EH (cell line): ENCODE measurements at places on chromosomes 3 and 15.

DNA sequence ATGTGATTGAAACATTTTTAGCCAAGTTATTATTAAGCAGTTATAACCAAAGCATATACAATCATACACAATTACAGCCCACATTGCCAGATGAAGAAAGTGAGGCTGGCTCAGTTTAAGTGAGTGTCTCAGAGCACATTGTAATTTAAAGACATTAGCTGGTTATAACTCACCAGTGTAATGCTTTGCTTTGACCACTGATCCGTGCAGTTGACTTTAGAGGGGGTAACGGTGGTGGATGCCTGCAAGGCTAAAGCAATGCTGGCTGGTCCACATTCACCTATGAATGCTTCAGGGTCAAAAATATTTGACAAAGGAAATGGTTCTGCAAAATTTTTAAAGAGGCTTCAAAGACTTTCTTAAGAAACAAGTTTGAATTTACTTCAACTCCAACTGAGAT lies 1.2 kb downstream of the C3orf85 start:
- DNase-seq, result no peak

- no peak for DNase-seq
Measured at GRCh38 chr15:63968700-63969099, 77.6 kb downstream of the DAPK2 start.

GRCh38 chr15:65827065-65827464 lies 35.0 kb upstream of the DENND4A start:
- peak; percentile 20 for DNase-seq

DNA sequence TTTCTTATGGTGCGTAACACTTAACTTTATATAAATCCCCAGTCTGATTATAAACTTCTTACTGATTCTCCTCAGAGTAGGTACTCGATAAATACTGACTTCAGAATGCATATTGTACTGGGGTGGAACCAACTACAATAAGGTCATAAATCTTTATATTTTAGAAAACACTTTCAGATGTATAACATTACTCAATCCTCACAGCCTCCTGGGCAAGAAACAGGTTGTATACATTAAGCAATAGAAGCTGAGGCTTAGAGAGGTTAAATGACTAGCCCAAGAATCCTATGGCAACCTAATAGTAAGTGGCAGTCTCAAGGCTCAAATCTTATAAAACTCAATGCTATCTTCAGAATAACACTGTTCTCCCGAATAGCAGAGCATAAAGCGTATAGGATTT lies 9.1 kb downstream of the VPS13C start:
- DNase-seq, result no peak

DNA sequence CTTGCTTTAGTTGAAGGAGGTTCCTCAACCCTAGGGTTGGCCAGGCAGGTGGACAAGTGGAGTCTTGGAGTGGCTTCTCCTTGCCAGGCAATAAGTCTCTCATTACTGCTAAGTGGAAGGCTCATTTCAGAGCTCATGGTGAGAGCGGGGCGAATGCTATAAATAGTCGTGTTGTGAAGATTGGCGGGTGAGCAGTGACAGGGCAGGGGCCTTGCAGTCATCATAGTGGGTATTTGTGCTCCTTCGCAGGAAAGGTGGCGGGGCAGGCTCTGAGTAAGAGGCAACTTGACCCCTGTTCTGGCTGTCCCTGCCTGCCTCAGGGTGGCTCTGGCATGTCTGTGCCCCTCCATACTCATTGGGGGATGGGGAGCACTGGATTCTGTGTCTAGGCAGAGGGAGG lies 8.7 kb upstream of the GRM2 start:
- no peak for DNase-seq

DNA sequence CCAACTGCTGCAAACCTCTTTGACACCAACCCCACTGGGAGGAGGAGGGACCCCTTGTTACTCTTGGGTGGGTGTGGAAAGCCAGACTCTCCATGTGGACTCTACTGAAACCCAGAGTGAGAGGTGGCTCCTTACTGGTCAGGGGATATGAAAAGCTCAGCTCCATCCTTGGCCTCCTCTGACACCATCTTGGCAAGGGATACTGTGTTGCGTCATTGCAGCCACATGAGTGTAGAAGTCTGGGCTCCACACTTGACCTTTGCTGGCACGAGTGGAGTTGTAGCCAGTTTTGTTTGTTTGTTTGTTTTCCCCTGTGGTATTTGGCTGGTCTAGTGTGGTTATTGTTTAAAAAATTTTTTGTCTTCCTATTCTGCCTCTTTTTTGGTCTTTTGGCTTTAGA lies 289.1 kb downstream of the GAP43 start:
- no peak for DNase-seq

GRCh38 chr15:63484433-63485186 lies 19.8 kb upstream of the USP3 start:
- DNase-seq, result no peak

- DNase-seq, result no peak
Measured at GRCh38 chr3:37542331-37542730, 319.3 kb upstream of the CTDSPL start.

DNA sequence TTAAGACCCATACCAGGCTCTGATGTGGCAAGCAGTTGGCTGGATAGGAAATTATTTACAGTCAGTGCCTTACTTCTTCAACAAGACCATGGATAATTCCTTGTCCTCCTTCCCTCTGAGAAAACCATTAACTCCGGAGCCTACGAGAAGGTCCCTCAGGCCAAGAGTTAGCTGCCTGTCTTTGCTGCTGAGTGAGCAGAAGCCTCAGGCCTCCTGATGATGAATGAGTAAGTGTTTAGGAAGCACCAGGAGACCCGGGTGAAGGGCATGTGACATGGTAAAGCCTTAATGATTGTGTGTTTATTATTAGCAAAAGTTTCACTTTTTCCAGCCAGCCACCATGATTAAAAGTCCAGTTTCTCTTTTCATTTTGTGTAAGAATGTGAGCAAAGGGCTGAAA lies 174.9 kb upstream of the TOPAZ1 start:
- DNase-seq, result peak; percentile 70

GRCh38 chr3:76943058-76943457 lies 96.8 kb upstream of the ROBO2 start:
- no peak for DNase-seq

DNA sequence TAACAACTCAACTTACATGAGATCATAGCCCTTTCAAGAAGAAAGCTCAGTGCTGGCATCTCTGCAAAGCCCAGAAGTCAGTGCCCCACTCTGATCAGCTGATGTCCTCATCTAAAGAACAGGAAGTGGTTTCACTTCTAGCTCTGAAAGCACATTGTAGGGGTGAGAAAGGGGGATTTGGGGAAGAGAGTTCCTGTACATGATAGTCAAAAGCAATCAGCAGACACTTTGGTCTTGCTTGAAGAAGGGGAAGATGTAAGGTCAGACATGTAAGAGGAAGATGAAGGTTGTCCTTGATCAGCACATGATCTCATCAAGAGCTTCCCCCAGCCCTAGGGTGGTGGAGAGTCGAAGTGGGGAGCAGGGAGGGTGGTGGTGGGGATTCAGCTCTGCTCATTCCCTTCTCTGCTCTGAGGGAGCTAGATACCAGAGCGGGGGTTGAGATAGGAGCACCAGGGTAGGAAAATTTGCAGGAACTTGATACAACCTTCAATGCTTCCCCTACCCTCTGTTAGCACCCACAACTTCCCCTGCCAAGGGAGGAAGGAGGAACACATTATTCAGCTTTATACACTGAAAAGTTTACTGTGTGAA lies 76.4 kb upstream of the ETV5 start:
- no peak for DNase-seq

DNA sequence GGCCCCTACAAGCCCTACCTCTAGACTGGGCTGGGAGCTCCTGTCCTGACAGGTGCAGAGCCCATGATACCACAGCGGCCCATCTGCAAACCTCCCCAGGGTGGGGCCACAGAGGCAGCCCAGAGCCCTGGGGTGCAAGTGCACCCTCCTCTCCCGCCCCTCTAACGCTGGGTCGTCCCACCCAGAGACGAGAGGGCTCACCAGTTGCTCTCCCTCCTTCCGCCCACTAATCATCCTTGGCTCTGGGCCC lies 742 bp downstream of the TNK2 start:
- no peak for DNase-seq

DNA sequence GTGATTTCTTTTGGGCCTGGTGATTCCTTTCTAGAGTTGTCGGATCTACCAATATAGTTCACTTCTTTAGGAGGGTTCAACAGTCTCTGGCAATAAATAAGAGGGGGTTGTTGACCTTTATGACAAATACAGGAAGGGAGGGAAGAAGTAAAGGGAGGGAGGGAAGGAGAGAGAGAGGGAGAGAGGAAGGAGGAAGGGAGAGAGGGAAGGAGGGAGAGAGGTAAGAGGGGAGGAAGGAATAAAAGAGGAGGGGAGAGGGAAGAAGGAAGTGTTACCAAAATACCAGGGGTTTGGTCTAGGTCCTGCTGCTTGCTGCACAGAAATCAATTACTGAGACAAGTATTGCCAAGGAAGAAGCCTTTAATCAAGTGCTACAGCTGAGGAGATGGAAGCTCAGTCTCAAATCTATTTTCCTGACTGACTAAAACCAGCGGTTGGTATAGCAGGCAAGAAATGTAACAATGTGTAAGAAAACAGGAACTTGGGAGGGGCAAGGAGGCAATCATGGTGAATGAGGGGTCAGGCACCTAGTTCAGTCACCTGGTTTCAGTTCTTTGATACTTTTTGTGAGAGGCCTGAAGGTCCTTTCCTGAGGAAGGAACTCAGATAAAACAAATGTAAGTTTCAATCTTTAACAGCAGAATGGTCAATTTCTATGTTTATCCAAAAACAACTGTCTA lies 14.1 kb upstream of the TMEM40 start:
- DNase-seq, result no peak

DNA sequence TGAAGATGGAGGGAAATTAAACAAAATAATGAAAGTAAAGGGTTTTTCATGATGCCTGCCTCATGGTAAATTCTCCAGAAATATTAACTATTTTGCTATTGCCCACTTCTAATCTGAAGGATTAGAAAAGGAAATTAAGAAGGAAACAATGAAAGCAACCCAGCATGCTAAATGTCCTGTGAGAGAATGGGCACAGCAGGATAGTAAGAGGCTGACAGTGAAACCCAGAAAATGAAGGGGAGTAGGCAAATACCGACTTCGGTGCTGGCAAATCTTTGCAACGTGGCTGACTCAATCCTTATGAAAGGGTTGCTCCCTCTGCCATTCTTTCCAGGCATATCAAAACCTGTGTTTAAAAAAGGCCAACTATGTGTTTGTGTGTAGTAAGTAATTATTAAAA lies 147.5 kb upstream of the SYNPR start:
- DNase-seq, result no peak

DNA sequence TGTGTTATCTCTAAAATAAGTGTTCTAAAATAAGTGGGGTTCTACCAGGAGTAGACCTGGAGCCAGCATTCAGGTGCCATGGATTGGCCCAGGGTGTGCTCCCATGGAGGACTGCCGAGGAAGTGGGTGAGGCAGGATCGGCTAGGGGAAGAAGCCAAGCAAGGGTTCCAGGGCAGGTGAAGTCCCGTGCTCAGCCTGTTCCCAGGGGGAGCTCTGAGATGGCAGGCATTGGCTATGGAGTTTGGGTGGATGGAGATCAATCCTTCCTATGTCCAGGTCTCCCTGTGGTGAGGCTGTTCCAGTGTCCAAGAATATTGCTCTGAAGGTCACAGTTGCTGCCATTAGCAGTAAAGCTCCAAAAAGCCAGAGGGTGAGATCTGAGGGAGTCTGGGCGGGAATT lies 46.9 kb upstream of the ITGA11 start:
- no peak for DNase-seq

DNA sequence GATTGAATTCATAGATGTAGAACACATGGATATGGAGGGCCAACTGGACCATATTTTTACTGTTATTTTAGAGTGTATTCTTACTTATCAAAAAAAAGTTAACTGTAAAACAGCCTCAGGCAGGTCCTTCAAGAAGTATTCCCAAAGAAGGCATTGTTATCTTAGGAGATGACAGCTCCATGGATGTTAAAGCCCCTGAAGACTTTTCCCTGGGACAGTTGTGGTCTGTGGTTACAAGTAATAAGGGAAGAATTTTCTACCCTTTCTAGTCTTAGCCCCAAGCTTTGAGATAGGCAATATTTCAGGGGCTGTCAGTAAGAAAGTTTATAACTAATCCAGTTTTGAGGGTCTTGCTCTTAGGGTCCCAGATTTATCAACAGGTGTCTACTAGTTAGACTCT lies 62.5 kb downstream of the LRRC49 start:
- DNase-seq, result peak; percentile 90

- no peak for DNase-seq
Measured at GRCh38 chr15:29712149-29712885, 110.0 kb downstream of the TJP1 start.

GRCh38 chr3:179196098-179196497 lies 47.9 kb downstream of the PIK3CA start:
- DNase-seq, result peak; percentile 84

GRCh38 chr3:37603722-37604121 lies 258.0 kb upstream of the CTDSPL start:
- no peak for DNase-seq

DNA sequence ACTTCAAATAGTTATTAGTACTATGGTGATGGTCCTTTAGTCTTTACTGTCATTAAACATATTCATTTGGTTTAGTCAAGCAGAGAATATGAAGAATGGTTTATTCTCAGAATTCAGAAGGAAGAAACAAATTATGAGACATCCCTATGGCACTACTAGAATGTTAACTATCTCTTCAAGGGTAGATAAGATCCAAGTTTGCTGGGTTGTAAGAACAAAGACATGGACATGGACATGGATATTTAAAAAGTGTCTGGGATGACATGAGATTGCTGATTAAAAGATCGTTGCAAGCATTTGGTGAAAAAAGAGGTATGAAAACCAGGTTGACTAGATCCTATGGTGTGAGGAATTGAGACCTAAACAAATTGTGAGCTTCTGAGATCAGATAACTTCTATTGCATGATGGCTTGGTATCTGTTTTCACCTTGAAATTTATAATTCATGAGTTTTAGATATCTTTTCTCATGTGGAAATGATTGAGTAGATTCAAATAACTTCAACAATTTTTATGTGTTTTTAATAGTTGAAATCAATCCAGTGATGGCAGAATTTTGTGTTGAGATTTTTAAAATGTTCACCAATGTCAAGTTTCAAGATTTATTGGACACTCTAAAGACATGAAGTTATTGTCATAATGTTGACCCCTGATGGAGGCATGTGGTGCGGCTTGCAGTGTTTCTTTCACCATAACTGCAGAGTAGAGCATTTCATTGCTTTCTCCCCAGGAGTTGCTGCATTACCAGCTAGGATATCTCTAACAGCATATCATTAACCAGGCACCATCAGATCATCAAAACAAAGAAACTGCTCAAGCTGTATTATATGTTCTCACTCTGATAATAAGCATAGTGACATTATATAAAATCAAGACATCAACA lies 72.6 kb downstream of the NAALADL2 start:
- DNase-seq, result peak; percentile 88

- no peak for DNase-seq
Measured at GRCh38 chr3:152516216-152516615, 247.5 kb downstream of the MBNL1 start.

GRCh38 chr15:101022306-101022705 lies 103.1 kb downstream of the LRRK1 start:
- no peak for DNase-seq
